ENCODE measurements at places on chromosomes 3 and 15. TPM values are rescaled to one million over a fixed set of nuclear protein-coding genes. Genes with fewer than 3 reads are reported as not detected.

GRCh38 chr3:151403246-151403645 lies 18.7 kb upstream of the P2RY12 start:
- DNase-seq: no peak

DNA sequence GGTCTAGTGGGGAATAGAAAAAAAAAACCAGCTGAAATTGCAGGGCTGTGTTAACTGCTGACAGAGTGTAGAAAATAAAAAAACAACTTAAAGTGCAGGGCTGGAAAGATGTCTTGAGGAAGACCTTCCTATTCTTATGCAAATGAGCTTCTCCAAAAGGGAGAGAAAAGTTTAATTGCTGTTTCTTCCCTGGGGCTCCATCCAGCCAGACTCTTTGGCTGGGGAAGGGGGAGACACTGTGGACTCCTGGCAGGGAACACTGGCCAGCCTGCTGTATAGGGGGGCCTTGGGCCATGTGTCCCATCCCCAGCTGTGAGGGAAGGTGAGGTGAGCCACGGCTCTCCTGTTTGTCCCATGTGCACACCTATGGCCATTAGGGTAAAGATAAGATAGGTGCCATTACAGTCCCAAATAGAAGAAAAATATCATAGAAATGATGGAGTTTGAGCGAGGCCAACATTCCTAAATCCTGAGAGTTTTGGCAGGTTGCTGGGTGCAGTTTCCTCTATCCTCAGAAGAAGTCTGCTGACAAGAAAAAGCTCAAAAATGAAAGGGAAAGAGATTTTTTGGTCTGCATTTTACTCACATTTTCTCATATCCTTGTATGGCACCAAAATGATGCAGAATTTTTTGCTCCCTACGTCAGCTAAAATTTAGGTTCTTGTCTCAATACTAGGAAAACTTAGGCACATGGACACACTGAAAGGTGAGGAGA lies 901.7 kb downstream of the PLOD2 start:
- DNase-seq: no peak

DNA sequence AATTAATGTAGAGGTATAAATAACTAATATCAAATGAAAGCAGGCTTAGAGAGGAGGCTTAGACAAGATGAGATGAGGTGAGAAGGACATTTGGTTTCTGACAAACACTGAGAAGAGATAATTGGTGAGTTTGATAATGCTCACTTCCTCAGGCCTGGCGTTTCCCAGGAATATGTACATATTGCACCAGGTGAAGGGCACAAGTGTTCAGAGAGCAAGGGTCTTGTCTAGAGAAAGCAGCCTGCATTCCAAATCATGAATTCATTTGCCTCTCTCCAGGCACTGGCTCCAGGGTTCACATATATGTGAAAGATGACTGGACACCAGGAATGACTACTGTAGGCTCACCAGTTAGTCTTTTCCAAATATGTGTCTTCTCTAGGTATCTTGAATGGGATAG lies 48.0 kb upstream of the LPP start:
- DNase-seq: no peak

DNA sequence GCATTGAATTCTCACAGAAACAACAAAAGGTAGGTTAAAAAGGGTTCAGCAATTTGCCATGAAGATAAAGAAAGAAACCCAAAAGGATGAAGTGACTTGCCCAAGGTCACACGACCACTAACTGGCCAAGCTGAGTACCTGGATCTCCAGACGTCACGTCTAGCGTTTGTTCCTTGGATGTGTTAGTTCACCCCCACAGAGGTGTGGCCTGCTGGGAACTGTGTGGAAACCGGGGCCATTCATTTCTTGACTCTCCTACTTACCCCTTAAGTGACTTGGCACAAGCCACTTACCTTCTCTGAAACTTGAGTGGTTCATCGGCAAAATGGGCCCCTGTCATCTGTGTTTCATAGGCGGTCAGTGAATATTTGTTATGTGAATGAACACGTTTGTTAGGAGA lies 244.3 kb upstream of the SLCO3A1 start:
- no peak for DNase-seq

- DNase-seq: no peak
Observed at GRCh38 chr3:99647081-99647480, 8.7 kb downstream of the COL8A1 start.

DNA sequence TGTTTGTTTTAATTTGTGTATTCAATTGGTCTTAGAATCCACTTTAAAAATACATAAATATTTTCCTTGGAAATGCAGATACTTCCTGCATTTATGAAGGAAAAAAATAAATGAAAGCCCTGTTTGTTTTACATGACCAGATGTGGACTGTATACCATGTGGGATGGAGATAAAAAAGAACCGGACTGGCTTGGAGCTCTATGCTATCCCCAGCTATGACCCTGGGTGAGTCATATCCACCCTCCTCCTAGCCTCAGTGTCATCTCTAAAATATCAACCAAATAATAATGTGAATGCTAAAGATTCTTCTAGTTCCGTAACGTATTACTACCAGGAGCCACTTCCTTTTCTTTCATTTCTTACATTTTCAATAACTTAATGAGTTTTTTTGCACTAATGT lies 44.5 kb upstream of the PDZRN3 start:
- no peak for DNase-seq

- DNase-seq: no peak
Observed at GRCh38 chr3:13202744-13203397, 129.6 kb upstream of the IQSEC1 start.

- DNase-seq: no peak
Observed at GRCh38 chr3:156664011-156664830, 10.2 kb upstream of the TIPARP start.

- no peak for DNase-seq
Observed at GRCh38 chr3:86865506-86865905, 125.4 kb downstream of the VGLL3 start.

Gene IL12A
- 0.47 TPM for total RNA-seq

Gene CCR8
- total RNA-seq: not detected

Gene LCMT2
- total RNA-seq: 18.9 TPM

Gene ZPLD1
- total RNA-seq: not detected

Gene SAMD7
- total RNA-seq: not detected

Gene CCDC174
- total RNA-seq: 11.7 TPM

Gene APEH
- 65.4 TPM for total RNA-seq

Gene GOLGA6L10
- 3.1 TPM for total RNA-seq

All from occipital lobe (tissue), 3 donors.